ENCODE measurements at places on chromosomes 12 and 14. TPM values are rescaled to one million over a fixed set of nuclear protein-coding genes. Genes with fewer than 3 reads are reported as not detected.

Gene FGF23
- not detected for total RNA-seq

Gene NANOG
- total RNA-seq, result not detected

Gene RNF212B
- 0.35 TPM for total RNA-seq

DNA sequence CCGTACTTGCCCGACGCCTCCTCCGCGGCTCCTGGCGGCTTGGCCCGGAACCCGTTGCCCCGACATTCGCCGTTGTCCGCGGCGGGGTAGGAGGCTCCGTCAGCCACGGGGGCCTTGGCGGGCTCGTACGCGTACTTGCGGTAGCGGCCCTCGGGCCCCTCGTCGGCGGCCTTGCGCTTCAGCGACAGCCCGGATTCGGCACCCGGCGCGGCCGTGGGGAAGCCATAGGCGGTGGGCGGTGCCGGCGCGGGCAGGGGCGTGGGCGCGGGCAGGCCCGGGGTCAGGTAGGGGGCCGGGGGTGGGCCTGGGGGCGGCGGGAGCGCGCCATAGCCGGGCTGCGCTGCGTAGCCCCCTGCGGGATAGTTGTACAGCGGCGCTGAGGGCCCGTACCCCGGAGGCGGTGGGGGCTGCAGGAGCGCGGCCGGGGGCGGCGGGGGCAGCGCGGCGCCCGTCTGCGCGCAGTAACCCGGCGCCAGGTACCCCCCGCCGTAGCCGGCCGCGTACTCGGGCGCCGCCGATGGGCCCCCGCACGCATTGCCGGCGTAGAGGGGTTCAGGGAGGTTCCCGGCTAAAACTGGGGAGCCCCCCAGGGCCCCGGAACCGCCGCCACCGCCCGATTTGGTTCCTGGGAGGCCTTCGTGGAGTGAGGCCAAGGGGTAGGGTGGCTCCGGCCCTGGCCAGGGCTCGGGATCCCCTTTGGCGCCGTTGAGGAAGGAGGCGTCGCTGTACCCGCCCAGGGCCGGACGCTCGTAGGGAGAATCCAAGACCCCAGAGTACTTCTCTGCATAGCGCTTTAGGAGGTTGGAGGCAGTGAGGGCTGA lies 26.9 kb downstream of the FIGNL2 start:
- no peak for DNase-seq

DNA sequence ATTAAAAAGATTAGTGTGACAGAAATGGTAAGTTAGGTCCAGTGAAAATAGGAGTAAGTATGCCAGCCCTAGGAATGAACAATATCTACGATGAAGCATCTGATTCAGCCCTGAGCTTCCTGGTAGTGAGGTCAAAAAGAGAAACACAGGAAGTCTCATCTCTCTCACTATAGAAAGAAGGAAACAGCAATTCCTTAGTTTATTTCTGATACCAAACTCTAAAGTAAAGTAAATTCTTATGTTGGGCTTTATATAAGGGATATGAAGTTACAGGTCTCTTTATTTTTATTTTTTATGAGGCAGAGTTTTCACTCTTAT lies 76.7 kb upstream of the RFLNA start:
- DNase-seq, result peak; percentile 21

DNA sequence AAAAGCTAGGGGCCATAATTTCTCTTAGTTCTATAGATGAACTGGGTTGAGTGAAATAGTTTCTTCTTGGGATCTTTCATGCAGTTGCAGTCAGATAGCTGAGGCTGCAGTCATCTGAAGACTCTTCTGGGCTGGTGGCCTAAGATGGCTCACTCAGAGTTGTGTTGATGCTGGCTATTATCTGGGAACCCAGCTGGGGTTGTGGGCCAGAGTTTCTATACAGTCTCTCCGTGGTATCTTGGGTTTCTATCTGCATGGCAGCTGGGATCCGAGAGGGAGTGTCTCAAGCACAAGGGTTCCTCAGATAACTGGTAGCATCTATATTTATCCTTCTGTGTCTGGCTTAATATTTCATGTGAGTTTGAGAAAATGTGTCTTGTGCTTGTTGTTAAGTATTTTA lies 21.1 kb downstream of the AVPR1A start:
- no peak for DNase-seq

DNA sequence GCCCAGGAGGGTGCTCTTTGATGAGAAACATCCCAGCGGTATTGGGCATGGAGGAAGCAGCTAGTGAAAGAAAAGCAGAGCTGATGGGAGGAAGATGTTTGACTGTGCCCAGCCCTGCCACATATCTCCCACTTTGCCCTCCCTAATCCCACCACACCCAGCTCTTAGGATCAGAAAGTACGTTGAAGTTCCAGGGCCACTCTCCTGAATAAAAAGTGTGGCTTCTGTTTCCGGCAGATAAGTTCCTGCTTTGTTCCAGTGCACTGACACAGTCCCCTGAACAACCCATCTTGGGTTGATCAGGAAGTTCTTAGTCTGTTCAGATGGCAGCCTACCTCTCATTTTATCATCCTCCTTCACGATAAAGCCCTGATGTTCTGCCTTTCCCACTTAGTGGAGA lies 16.5 kb downstream of the TPCN1 start:
- DNase-seq, result no peak

GRCh38 chr12:9940375-9940774 lies 8.2 kb upstream of the CLEC2A start:
- peak; percentile 3 for DNase-seq

- DNase-seq, result no peak
Measured at GRCh38 chr12:55935738-55936151, 4.8 kb downstream of the DGKA start.
